ENCODE measurements at places on chromosomes 11 and 22.

GRCh38 chr11:65870706-65871681, 1.6 kb downstream of the EFEMP2 start:
- DNase-seq, result no peak

GRCh38 chr22:46929046-46929709, 166.7 kb downstream of the TBC1D22A start:
- DNase-seq, result no peak

GRCh38 chr11:10625281-10625981, 57.0 kb upstream of the LYVE1 start:
- DNase-seq, result no peak

DNA sequence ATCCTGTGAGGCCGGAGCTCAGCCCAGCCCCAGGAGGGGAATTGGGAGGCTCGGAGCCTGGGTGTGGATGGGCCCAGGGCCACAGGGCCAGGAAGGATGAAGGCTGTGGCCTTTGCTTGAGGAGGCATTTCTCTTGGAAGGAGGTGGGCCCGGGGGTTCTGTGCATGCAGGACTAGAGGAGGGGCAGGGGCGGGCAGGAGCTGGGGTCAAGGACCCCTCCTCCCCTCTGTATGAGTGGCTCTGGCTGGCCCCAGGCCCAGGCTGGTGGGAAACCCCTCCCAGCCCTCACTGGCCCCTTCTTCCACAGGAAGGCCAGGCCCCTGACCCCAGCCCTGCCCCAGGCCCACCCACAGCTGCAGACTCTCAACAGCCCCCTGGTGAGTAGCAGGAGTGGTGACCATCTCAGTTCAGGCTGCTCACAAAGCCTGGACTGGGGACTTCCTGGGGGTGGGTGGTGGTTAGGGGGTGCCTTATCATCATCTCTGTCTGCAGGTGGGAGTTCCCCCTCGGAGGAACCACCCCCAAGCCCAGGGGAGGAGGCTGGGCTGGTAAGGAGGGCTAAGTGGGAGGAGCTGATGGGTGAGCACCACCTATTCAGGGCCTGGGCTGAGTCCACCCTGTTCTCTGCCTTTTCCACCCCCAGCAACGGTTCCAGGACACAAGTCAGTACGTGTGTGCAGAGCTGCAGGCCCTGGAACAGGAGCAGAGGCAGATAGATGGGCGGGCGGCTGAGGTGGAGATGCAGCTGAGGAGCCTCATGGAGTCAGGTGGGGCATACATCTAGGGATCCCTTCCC, 6.0 kb downstream of the KCNK7 start:
- peak; percentile 55 for DNase-seq

GRCh38 chr11:109140857-109141515, 281.0 kb upstream of the C11orf87 start:
- no peak for DNase-seq

- peak; percentile 88 for DNase-seq
These were observed 26.9 kb downstream of the PICALM start for GRCh38 chr11:86041975-86042378.
